LNCaP clone FGC (cell line): ENCODE measurements at places on chromosomes 12 and 14.
A peak's percentile ranks its signal among the peaks of the same experiment; 100 is the strongest.

GRCh38 chr12:50211392-50212070 is 44.4 kb upstream of the CERS5 start:
- DNase-seq, result no peak

GRCh38 chr12:127654383-127654985 is 612.5 kb upstream of the TMEM132C start:
- no peak for DNase-seq

DNA sequence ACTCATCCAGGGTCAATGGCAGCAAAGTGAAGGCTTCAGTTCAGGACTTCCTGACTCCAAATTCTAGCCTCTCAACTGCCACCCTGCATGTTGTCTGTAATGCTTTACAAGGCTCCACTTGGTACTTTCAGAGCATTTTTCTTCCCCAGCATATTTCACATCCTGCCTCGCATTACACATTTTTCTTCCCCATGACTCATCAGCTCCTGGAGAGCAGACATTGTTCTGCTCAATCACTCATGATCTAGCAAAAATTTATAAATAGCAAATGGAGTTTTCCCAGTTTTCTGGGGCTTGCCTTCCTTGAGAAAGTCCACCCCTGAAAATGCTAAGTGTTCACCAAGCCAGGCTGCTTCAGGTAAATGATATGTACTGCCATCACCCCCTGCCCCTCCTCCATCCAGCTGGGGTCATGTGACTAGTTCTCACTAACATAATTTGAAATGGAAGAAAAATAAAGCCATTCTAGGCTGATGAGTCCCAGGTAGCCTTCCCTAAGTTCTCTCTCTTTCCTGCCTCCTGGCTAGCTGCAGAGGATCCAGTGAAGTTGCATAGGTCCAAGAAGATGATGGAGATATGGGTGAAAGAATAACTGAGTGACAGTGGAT is 69.4 kb downstream of the ARMH4 start:
- DNase-seq, result no peak

- DNase-seq, result no peak
Measured at GRCh38 chr12:20620261-20620660, 74.9 kb upstream of the SLCO1C1 start.

GRCh38 chr12:1914114-1914911 is 4.1 kb downstream of the CACNA2D4 start:
- DNase-seq, result no peak

DNA sequence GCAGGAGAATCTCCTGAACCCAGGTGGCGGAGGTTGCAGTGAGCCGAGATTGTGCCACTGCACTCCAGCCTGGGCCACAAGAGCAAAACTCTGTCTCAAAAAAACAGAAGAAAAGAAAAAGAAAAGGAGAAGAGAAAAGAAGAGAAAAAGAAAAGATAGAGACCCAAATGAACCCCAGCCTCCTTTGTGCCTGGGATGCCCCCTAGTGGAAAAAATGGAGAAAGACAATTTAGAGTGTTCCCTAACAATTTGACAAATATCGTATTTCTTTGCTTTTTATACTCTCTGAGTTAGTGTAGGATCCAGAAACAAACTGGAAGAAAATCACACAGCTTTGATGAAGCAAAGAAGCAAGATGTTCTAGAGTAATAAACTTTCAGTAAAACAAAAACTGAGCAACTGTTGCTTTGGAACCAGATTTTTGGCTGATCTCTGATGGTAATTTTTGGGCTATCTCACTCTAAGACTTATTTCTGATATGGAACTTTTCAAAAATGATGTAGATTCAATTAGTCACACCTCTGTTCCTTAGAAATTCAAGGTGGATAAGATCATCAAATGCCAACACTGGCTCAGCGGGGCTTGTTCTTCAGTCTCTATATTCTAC is 18.6 kb upstream of the PRKAB1 start:
- DNase-seq, result no peak

DNA sequence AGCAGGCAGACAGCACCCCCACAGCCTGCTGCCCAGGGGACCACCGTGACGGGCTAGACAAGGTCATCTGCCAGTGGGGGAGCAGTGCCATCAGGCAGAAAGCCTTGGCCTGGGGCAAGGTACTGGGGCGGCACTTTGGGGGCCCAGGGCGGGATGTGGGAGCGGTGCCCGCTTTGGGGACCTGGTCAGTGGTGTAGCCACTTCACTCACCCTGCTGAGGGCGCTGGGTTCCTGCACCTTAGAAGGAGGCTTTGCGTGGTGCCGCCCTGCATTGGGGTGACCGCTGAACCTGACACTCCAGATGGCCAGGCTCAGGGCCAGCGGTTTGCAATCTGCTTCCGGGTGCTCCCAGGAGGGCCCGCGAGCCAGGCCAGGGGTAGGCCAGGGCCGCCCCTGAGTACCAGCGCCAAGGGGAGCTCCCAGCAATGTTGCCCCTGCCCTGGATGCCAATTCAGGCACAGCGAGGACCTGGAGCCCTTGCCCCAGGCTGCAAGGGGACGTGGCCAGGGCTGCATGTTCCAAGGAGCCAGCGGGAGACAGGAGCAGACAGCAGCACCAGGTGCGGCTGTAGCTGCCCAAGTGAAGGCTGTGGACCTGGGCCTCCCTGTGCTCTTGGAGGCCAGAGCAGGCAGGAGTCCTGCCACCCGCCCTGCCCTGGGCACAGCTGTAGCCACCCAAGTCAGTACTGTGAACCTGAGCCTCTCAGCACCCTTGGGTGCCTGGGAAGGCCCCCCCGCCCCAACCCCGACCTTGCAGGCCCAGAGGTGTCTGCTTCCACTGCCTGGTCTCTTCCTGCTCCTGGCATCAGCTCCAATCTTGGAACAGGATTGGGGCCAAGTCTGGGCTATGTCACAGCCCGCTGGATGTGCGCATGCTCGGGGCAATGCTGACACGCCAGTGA is 550.7 kb downstream of the SLC6A15 start:
- no peak for DNase-seq

DNA sequence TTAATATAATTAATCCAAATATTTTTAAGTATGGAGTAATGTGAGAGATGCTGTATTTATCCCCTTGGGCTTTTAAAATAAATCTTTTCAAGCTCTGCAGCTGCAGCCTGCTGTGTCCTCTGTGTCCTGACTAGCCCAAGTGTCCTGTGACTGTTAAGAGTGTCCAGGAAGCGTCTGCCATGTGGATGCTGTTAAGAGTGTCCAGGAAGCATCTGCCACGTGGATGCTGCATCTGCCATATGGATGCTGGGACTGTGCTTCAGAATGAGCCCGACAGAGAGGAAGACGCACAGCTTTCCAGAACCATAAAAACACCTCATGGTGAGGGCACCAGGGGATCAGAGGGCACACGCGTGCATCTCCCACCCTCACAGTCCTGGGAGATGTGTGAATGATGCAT is 307.2 kb downstream of the ADGRD1 start:
- no peak for DNase-seq

GRCh38 chr12:45577844-45578399 is 151.6 kb upstream of the ARID2 start:
- no peak for DNase-seq

- no peak for DNase-seq
Measured at GRCh38 chr12:92469837-92470236, 233.0 kb upstream of the PLEKHG7 start.

- DNase-seq, result peak; percentile 42
Measured at GRCh38 chr12:106978035-106978800, 8.7 kb downstream of the MTERF2 start.

GRCh38 chr12:48795550-48796455 is 6.9 kb upstream of the ADCY6 start:
- peak; percentile 43 for DNase-seq

DNA sequence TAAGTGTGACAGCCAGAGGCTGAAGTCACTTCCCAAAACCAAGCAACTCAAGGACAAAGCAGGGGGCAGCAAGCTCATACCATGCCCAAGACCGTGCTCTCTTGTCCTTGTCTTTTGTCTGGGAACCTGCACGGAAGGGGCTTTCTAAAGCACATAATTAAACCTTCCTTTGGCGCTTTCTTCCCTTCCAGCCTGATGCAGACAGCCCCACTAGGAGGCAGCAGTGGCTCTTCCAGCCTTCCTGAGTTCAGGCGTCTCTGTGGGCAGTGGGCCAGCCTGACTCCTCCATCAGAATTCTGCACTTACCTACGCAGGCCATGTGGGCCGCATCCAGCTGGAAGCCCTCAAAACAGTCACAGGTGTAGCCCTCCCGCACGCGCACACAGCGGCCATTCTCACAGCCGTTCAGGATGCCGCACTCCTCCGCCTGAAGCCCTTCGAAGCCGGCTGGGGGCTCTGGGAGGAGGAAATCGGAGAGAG is 7.6 kb downstream of the ISCA2 start:
- peak; percentile 56 for DNase-seq

- DNase-seq, result no peak
Measured at GRCh38 chr14:39755269-39755878, 323.1 kb upstream of the FBXO33 start.
